ENCODE measurements at places on chromosomes 1 and 21.

DNA sequence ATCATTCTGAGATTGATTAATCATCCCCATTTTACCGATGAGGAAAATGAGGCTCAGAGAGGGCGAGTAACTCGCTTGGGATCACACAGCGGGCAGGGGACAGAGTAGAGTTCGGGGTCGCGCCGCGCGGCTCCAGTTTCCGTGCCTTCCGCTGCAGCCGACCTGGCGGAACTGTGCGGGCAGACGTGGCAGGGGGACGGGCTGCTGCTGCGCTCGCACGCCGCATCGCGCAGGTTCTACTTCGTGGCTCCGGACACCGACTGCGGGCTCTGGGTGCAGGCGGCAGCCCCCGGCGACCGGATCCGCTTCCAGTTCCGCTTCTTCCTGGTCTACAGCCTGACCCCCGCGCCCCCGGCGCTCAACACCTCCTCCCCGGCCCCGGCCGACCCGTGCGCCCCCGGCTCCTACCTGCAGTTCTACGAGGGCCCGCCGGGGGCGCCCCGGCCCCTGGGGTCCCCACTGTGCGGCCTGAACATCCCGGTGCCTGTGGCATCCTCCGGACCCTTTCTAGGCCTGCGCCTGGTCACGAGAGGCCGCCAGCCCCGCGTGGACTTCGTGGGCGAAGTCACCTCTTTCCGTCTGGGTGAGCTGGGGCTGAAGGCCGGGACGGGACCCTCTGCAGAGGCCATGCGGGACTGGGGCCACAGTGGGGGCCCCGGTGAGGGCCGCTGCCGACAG is 2.3 kb downstream of the LDLRAD2 start:
- DNase-seq = no peak

GRCh38 chr1:209587789-209588188 is 4.3 kb downstream of the CAMK1G start:
- no peak for DNase-seq

GRCh38 chr1:41743366-41743765 is 175.4 kb downstream of the HIVEP3 start:
- DNase-seq = no peak

DNA sequence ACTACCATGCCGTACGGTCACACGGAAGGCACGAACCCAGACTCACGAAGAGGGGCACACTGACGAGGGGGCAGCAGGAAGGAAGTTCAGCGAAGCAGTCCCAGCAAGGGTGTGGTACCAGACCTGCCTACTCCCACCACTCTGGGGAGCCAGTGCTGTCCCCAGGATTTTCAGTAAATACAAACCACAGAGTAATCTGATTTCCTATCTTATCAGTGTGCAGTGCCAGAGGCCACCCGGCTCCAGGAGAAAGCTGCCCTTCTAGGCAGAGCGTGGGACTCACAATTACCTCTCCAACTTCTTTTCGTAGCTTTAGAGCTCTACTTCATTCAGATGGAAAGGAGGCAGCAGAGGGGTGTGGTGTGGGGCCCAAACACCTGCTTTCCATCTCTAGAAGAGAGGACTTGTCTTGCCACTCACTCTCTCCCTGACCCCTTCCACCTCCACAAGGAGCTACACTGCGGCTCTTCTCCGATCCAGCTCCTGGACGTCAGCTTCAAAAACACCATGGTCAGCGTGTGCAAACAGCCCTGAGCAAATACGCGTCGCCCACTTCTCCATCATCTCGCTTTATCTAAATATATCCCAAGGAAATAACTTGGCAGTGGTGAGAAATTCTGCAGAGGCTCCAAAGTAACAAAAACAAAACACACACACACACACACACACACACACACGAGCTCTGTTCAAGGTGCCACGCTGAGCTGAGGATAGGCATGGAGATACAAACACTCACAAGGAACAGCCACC is 98.5 kb downstream of the MRPL37 start:
- DNase-seq = peak; percentile 59

GRCh38 chr1:151972542-151973248 is 21.0 kb downstream of the S100A10 start:
- peak; percentile 70 for DNase-seq

DNA sequence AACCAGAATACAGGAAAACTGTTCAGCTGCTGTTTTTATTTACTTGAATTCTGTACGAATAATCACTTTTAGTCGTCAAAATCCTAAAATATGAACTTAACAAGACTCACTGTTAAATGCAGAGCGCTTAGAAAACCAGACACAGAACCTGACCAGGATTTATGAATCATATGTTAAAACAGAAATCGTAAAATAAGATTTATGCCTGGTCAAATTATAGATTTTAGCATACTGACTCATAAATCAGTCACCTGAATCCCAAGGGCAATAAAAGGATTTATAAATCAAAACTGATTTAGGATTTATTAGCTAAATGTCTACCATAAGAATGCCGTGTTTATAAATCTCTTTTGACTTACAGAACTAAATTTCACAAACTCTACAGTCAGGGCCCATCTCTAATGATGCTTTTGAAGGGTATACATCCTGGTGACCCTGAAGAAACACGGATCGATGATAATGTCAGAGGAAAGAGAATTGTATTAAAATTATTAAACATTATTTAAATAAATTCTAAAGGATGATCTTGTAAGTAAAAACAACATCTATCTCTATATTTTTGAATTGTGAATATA is 28.8 kb downstream of the CYYR1 start:
- no peak for DNase-seq

Measured in DMS79 treated with DMSO at 0.1 percent for 48 hours (cell line).